Osteoblast (primary cell): ENCODE measurements at places on chromosomes 4 and X.
A peak's percentile ranks its signal among the peaks of the same experiment; 100 is the strongest.

DNA sequence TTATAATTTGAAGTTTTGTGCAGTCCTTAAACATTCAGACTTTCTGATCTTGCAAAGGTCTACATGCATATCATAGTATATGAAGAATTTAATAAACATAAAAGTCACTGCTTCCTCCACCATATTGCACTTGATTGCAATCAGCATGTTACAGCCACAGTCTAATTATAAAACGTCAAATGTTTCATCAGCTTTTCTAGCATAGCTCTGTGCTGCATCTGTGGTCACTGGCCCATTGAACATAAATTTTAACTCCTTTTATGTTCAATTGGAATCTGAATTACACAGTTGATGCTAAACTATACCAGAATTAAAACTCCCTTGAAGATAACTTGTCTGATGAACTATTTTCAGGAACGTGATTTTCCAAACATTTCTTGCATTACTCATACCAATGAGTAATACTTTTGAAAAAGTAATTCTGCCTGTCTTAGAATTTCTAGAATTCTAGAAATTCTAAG, 329.1 kb downstream of the GALNTL6 start:
- DNase-seq, result no peak

- no peak for DNase-seq
These were observed 27.2 kb downstream of the TMSB4X start for GRCh38 chrX:13001961-13002671.

DNA sequence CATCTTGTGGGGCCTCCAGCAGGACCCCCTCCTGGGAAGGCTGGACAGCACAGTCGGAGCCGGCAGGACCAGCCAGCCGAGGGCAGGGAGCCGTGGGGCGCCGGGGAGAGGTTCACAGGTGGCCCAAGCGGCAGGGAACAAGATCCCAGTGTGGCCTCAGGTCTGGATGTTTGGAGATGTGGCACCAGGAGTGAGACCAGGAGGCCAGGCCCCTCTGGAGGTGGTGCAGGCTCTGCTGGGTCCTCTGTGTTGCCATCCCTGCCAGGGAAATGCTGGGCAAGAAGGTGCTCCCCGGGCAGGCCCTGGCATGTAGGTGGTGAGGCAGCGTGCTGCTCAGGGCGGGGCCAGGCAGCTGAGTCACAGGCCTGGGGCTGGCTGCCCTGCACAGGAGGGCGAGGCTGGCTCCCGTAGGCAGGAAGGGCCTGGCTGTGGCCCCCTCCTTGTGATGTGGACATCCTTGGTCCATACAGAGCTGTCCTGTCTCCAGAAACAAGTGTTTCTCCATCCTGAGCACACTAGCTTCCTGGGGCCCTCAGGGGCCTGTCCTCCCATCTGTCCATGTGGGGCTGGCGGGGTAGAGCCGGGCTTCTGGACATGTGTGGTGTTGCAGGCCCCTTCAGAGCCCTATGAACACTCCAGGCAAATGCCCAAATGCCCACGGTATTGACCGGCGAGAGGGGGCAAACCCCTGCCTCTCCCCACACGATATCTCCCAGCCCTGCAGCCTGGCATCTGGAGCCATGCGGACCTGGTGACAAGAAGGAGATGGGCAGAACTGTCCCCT, 4.8 kb upstream of the HGFAC start:
- DNase-seq, result peak; percentile 98

GRCh38 chr4:98242538-98242937, 18.6 kb upstream of the RAP1GDS1 start:
- no peak for DNase-seq

GRCh38 chrX:139086246-139086645, 374.7 kb upstream of the FGF13 start:
- DNase-seq, result no peak
